Stimulated activated effector memory CD8-positive, alpha-beta T cell treated with anti-CD3 and anti-CD28 coated beads, Interleukin-12 subunit alpha, Interleukin-12 subunit beta, amount 100 ng/mL, for 72 hours (primary cell): ENCODE measurements at places on chromosomes 2 and 18.

DNA sequence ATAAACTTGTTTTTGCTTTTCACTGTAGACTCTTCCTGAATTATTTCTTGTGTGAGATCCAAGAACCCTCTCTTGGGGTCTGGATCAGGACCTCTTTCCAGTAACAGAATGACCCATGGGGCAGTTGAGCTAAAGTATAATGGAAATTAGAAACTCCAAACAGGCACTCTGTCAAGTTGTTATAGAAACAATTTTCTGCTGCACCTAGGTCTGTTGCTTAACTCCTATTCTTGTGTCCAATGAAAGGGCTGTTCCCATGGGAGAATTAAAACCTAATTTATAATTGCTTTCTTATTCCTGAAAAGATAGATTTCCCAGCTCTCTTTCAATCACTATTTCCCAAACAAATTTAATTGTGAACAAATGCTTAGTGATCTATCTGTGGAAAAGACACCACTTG lies 1341.3 kb upstream of the PIK3C3 start:
- DNase-seq, result no peak

DNA sequence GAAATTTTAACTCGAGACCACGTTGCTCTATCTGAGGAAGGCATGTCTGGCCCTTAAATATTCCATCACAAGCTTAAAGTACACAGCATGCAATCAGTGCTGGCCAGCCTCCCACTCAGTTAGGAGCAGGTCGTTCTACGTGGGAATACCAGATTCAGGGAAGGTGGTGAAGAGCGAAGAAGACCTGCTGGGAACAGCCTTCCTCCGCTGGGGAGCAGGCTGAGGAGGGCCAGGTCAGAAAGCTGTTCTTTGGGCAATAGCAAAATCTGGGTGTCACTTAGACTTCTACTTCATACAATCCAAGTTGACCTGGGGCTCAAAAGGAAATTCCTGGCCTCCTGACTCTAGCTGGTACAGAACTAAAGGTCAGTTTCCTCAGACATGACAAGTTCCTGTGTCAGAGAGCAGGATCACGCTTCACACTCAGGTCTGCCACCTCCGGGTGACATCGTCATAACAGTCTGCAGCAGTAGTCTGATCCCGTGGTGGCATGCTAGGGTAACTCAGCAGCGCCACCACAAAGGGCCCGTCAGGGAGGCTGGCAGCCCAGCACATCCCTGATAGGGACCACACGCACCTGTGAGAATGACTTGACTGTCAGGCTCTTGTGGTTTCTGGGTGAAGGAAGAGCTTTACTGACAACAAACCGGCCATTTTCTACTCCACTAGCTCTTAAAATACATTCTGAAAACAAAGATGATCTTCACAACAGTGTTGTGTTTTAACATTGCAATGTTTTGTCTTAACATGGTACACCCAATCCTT lies 35.2 kb upstream of the NAPG start:
- DNase-seq, result peak; percentile 26

DNA sequence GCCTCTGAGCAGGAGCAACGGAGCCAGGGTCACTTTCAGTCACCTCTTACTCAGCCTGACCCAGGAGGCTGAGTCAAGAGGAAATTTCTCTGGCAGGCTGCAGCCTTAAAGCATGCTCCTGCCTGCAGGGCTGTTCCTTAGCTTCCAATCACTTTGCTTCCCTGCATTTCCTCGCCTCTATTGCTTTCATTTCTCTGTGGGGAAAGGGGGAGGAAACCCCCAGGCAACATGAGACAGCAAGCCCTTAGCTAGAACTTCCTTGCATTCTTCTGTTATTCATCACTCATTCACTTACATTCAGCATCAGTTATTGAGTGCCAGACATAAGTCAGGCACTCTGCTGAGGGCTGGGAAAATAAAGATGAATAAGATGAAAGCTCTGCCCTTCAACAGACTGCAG lies 13.0 kb downstream of the XDH start:
- no peak for DNase-seq

DNA sequence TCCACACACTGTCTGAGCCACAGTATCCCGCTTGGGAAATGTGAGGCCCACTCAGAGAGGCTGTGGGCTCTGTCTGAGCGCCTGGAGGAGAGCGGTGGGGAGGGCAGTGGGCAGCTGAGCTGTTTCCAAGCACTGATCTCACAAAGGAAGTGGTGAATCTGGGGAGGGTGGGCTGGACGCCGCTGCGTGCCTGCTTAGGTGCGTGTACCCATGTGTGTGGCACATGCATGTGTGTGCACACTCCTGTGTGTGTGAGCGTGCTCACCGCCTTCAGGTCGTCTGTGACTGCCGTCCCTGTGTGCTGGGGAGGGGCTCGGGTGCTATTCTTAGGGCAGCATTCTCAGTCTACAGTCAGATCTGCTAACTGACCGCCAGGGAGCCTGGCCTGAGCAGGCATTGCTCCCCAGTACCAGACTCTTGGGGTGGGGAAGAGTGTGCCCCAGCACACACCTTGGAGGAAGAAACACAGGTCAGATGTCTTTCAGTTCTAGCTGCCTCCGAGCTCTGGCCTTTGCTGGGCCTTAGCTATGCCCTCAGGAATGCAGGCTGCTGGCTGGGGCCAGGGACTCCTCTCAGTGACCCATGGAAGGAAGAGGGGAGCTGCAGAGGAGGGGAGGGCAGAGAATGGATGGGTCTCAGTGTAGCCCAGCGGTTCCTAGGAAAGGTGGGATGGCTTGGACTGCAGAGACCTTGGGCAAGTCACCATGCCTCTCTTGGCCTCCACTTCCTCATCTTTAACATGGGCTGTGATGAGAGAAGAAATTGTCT lies 31.4 kb downstream of the KCNIP3 start:
- DNase-seq, result no peak

DNA sequence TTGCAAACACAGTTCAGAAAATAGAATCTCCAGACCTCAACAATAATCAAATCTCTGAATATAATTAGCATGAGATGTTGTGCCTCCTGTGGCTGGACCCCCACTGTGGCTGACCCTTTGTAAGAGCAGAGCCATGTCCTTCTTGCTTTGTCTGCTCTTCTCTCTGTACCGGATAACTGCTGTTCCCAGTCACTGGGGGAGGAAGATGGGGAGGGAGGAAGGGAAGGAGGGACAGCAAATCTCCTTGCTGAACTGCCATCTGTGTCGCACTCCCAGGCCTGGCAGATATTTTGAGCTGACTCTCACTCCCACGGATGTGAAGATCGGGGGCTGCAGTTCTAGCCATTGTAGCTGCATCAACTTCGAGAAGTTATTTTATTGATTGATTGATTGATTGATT lies 319.0 kb upstream of the CXCR4 start:
- DNase-seq, result peak; percentile 23
